ENCODE measurements at places on chromosomes 12 and 14.
A peak's percentile ranks its signal among the peaks of the same experiment; 100 is the strongest.

DNA sequence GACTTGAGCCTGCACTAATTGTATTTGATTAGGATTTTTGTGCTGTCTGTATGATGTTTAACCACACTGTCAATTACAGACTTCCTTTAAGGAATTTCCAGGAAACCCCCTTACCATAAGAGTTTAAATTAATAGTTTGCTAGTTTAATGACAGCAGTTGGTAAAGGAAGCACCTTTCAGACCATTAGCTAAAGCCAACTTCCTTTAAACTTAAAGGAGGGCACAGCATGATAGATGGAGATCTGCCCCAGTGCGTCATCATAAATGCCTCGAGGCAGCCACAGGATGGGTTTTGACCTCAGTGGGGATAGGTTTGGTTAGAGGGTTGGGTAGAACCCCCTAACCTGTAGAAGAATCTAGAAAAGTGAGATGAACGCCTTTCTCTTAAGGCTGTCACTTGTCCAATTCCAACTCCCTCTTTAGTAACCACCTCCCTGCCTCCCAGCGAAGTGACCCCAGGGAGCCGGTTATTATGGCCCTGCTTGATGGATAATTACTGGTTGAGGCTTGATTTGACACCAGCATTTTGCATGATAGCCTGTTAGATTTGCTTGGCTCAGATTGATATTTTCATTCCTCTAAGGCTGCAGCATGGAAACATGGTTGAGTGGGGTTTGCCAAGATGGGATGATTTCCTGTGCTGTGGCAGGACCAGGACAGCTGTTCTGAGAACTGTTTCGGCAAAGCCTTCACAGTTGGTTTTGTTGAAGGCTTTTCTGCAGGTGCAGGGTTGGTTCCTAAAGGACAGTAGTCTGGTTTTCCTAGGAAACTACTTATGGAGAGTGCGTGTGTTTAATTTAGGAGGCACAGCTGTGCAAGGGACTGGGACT is 62.7 kb downstream of the CHST11 start:
- DNase-seq: no peak

- no peak for DNase-seq
These were observed 402.3 kb downstream of the NUAK1 start for GRCh38 chr12:105736498-105736897.

DNA sequence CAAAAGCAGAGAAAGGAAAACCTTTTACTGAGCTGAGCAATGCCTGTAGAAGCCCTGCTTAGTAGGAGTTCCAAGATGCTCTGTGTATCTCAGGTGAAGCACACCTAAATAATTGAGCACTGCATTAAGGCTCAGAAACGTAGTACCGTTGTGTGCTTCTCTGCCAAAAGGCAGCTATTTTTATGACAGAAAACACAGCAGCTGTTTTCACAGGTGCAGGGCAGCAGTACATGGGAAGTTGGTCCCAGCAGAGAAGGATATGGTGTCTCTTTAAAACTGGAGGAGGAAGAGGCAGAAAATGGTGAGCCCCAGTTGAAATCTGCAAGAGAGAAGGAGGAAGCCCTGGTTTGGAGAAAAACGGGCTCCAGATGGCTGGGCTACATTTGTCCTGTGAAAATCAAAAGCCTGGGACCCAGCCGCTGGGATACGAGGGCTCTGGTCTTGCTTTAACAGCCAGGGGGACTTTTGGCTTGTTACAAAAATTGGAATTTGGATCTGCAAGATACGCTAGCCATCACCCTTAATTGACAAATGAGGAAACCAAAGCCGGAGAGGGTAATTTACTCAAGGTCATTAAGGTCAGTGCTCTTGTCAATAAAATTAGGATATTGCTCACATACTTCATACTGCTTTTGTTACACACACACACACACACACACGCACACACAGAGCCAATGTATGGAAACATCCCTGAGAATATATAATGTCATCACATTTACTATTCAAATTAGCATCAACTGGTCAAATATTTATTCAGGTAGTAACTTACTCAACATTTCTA is 27.3 kb downstream of the SPRING1 start:
- DNase-seq: no peak

DNA sequence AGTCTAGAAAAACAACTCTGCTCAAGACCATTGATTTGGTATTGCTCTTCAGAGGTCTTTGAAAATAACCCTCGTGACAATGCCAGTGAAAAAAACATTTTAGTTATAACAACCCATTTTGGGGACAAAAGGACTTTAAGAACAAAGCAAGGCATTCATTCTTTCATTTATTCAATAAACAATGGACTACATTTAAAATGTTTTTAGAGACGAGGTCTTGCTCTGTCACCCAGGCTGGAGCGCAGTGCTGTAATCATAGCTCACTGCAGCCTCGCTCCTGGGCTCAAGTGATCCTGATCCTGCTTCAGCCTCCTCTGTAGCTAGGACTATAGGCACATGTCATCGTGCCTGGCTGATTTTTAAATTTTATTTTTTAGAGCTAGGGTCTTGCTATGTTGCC is 7.7 kb upstream of the KICS2 start:
- no peak for DNase-seq

GRCh38 chr14:103719751-103720150 is 4.1 kb downstream of the ZFYVE21 start:
- no peak for DNase-seq

DNA sequence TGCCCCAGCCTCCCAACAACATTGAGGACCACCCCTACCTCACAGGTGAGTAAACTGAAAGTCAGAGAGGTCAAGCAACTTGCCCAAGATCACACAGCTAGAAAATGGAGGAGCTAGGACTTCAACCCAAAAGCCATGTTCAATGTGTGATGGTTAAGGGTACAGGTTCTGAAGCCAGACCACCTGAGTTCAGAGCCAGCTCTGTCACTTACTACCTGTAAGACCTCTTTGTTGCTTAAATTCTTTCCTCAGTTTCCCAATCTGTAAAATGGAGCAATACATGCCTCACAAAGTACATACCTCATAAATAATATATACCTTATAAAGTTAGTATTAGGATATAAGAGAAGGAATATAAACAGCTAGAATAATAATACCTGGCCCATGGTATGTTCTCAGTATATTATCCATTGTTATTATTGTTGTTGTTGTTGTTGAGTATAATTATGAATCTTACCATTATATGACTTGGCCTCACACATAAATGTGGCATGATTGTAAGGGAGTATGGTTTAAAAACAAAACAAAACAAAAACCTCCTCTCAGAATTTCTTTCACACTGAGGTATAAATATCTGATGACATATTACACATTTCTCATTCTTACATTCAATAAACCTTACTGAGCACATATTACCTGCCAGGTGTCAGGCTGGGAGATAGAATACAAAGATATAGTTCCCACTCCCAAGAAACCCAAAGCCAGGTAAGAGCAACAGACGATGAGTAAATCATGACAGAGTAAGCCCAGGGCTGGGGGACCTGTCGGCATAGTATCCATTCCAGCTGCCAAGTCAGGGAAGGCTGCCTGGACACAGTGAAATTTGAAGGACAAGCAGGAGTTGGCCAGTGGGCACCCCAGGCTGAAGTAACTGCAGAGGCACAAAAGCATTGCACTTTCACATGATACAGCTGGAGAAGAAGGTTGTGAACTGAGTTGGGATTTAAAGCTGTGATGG is 19.6 kb downstream of the CMKLR1 start:
- DNase-seq: no peak

DNA sequence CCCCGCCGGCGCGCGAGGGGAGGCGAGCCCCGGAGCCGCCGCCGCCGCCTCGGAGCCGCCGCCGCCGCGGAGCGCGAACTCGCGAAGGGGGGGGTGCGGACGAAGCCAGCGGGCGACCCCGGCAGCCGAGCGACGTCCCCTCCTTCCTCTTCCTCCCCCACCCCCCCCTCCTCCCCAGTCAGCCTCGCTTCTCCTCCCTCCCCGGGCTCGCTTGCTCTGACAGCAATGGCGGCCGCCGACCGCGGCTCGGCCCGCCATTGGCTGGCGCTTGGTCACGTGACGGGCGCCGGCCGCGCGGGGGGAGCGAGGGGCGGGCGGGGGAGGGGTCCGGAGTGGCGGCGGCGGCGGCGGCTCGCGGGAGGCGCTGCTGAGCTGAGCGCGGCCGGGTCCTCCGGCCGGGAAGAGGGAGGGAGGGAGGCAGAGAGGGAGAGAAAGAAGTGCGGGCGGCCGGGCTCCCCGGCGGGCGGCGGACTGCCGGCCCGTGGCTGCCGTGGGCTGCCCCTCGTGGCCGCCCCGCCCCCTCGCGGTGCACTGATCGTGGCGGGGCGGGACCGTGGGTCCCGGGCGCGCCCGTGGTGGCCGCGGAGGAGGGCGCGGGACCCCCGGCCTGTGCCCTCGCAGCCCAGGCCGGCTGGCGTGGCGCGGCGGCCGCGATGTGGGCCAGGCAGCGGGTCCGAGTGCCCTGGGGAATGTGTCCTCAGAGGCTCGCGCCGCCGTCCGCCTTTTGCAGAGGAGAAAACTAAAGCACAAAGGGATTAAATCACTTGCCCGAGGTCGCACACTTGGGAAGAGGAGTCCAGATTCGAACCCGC is at the start of gene MED13L:
Gene MED13L, minus strand, starts transcription at position 227 of the 812 bp plus-strand sequence. CDS start 562 bp downstream, outside the sequence.
- peak; percentile 32 for DNase-seq

GRCh38 chr12:50051101-50051806 is 6.1 kb upstream of the ASIC1 start:
- DNase-seq: no peak

GRCh38 chr12:109718390-109718789 is 4.8 kb downstream of the FAM222A start:
- no peak for DNase-seq

DNA sequence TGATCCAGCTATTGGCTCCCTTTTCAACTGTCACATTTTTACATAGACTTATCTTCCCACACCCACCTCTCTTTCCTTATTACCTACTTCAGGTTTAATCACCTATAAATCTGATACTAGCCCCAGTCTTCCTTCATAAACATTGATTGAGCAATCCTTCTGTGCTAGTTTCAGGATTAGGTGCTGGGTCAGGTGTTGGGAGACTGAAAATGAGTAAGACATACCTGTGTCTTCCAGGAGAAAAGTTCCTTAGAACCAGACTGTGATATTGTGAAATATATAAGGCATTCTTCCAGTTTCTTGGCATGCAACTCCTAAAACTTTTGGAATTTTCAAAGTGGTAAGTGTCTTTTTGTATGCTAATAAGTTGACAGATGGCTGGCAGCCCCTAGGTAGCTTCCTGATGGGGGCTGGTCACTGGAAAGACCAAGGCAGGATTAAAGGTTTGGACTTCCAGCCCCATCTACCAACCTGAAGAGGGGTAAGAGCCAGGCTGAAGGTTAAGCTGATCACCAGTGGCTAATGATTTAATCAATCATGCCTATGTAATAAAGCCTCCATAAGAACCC is 4.6 kb downstream of the ANO6 start:
- DNase-seq: no peak

DNA sequence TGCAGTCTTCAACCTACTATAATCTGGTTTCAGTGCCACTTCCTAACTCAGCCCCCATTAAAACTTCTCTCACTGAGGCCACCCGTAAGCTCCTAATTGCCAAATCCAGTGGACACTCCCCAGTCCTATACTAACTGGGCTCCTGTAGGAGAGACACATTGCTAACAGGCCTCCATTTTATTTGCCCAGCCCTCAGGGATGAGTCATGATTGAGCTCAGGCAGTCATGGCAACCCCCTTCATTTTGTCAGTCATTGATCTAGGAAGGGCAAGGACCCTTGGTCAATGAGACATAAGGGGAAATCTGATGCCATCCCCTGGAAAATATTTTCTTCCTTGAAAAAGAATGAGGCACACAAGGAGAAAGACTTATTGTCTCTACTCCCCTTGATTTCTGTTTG is 70.1 kb upstream of the HIF1A start:
- DNase-seq: no peak

DNA sequence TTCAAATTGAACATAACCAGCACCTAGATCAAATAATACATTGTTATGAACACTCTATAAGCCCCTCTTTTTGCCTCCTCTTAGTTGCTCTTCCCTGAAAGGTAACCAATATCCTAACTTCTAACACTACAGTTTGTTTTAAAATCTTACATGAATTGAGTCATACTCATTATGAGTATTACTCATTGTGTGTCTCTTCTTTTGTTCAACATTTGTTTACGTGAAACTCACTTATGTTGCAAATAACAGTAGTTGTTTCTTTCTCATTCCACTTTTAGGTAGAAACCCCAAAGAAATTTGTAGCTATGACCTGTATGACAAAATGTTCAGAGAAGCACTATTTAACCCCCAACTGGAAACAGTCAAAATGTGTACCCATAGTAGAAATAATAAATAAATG is 6.6 kb downstream of the LRRC9 start:
- no peak for DNase-seq
